ENCODE measurements at places on chromosomes 13 and 19.

DNA sequence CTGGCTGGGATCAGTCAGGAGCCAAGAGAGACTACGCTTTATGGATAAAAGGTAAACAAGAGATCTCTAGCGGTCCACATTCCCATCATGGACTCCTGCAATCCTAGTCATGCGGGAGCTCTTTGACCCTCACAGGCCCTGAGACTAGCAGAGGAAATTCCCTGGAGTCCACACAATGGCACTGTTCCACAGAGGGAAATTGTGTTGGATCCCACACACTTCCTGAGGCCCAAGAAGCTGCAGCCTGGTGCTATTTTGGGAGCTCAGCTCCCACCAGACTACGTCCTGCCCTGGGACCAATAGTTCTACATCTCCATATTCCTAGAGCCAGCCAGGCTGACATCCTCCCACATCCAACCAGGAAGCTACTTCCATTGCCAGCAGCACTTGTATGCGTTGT lies 2358.4 kb downstream of the PCDH9 start:
- DNase-seq = no peak

DNA sequence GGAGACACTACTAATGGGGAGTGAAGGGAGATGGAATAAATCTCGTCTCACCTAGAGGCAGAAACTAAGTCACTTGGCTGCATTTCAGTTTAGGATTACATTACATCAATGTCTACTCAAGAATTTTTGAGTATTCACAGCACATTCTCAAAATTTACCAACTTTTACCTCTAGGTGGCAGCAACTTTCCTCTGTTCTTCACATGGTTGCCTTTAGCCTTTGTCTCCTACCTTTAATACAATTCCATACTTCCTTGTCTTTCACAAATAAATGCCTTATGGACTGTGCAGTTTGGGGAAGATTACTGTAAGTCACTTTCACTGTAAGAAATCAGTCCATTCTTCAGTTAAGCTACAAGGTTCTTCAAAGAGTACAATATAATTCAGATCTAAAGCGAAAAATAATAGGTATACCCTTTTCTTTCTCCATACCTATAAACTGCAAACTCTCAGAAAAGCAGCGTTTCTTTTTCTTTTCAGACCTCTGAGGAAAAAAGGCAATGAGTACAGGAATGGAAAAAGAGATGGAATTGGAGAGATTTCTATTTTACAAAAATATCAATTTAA lies 379.4 kb downstream of the KLF12 start:
- DNase-seq = peak; percentile 77

DNA sequence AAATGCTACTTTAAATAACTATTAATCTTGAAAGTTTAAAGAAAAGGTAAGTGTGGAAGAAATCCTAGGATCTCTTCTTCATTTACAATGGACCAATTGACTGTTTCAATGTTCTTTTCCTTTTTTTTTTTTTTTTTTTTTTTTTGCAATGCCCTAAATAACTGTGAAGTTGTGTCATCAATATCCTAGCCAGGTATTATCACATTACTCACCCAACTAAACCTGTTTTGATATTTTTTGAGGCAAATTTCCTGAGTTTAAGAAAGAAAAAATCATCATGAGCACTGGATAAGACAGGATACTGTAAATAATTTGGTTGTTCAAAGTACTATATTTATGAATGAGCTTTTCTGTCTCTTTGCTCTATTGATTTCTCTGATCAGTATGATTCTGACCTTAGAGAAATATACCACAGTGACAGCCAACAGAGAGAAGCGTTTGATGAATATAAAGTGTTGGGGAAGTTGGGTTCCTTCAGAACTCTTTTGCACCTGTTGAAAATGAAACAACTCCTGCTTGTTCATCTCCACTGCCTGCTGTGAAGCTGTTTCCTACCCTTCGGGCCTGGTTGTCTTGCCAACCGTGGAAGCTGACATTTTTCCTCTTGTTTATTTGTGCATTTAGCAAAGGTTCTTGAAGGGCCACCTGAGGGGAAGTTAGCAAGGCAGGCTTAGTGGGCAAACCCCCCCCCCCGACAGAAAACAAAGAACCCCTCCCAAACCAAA lies 1220.5 kb upstream of the SLC10A2 start:
- DNase-seq = no peak

GRCh38 chr13:57314897-57315520 lies 148.0 kb downstream of the PRR20E start:
- DNase-seq = no peak

DNA sequence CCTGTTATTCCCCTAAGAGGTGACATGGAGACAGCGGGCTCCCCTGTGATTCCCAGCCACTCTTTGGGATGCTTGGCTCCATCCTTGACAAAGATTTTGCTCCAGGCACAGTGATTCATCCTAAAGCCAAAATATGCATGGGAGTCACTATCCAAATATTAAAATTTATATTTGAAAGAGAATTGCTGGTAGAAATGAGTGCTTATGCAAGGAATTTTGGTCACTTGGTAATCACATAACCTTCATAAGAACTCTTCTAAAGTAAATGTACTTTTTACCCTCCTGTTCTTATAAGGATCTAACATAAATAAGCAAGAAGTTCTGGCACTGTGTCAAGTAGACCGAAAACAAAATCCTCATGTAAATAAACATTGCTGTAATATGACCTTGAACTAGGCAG lies 385.8 kb downstream of the ITGBL1 start:
- peak; percentile 2 for DNase-seq

DNA sequence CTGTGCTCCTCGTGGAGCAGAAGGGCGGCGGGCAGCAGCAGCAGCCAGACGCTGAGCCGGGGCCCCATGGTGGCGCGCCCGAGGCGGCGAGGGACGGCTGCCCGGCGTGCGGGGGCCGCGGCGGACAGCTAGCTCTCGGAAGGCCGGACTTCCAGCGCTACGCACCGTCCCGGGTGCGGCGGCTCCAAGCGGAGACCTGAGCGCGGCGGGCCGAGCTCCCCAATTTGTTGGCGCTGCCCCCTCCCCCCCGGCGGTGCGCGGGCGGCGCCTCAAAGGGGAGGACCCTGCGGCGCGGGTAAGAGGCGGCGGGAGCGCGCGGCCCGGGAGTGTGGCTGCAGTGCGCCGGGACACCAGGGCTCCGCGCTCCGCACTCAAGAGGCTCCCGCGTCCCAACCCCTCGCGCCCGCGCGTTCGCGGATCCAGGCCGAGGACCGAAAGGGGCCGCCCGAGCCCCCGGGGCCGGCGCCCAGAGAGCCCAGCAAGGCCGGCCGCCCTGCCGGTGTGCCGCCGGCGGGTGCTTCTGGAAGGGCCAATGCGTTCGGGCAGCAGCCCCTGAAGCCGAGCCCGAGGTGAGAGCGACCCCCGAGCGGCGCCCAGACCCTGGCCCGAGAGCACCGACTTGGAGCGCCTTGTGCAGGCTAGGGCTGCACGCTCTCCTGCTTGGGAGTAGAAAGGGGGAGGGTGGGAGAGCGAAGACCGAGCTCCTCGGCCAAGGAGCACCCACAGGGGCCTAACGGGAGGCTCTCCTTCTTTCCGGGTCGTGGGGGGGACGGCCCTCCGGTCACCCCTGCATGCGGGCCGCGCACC lies at the start of the genes COL4A1 and COL4A2:
TSS of gene COL4A1 (minus strand) at position 198 of the 807 bp plus-strand sequence. CDS start at position 68, 130 bp downstream.
TSS of gene COL4A2 (plus strand) at position 325 of the 807 bp plus-strand sequence. CDS start 620 bp downstream, outside the sequence.
- peak; percentile 61 for DNase-seq

- DNase-seq = no peak
Observed at GRCh38 chr19:52584736-52585440, 14.8 kb downstream of the ZNF701 start.

GRCh38 chr13:32378012-32378411 lies 49.9 kb downstream of the N4BP2L1 start:
- DNase-seq = no peak

DNA sequence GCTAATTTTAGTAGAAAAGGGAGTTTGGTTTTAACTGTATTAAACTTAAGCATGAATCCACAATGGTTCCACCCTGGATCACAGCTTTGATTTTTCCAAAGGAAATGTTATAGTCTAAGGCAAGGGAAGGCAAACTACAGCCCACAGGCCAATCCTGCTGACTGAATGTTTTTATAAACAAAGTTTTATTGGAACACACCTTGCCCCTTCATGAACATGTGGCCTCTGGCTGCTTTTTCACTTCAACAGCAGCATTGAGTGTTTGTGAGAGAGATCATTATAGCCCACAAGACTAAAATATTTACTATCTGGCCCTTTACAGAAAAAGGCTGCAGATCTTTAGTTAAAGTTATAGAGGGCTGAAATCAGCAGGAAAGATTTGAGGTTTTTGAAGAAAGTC lies 198.7 kb downstream of the IRS2 start:
- DNase-seq = no peak

DNA sequence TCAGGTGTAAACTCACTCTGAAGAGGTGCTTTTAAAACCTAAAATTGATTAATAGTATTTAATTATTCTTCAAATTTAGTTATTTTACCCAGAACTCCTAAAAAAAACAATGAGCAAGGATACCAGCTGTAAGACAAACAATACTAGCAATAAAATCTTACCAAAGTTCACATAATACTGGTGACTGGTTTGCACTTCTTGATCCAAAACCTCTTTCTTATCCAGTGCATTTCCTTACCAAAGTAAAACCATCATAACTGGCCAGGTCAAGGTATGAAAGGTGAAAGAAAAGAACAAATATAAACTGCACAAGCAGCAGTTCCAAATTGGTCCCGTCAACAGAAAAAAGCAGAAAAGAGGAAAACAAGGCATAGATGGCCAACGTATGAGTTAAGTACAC lies 62.7 kb downstream of the PSPC1 start:
- DNase-seq = no peak

DNA sequence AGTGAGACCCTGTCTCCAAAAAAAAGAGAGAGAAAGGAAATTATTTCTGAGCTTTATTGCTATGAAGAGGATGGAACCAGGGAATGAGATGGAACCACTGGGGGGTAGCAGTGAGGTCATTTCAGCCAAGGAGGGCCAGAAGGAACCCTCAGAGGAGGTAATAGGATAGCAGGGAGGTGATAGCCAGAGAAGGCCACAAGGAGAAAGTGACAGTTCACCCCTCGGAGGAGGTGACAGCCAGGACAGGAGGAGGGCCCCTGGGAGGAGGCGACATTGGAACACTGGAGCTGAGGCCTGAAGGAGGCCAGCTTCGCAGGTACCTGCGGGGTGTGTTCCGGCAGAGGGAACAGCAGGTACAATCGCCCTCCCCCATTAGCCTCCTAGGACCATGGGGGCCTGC lies 675 bp upstream of the PGPEP1 start:
- DNase-seq = peak; percentile 18

GRCh38 chr19:42568006-42568405 lies 26.7 kb downstream of the CEACAM8 start:
- no peak for DNase-seq

- no peak for DNase-seq
Observed at GRCh38 chr19:35024095-35024494, 6.2 kb upstream of the SCN1B start.

DNA sequence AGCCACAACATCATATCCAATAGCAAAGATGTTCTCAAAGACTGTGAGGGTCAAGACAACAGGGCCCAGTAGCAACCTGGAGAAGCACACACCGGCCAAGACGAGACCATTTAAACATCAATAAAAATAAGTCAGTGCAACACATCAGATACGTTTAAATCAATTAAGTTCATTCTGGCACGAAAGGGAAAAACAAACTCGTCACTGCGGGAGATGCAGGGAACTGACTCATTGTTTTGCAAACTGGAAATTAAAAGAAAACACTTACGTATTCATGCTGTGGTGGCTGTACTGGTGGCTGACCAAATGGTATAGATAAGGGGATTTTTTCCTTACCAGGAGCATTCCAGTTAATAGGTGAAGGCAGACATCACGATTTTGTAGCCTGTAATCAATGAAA lies 26.3 kb upstream of the SLC15A1 start:
- no peak for DNase-seq

DNA sequence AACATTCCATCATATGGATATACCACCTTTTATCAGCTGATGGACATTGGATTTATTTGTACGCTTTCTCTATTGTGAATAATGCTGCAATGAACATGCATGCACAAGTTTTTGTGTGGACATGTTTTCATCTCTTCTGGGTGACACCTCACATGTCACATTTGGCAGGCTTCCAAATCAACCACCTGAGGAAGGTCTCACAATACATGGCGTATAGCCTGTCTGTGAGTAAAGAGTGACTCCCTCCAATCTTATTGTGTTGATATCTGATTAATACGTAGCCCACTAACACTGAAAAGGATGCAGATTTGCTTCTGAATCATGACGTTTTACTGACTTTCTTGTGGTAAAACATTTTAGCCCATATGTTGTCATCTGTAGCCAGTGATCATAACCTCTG lies 61.1 kb downstream of the SLC15A1 start:
- DNase-seq = no peak

DNA sequence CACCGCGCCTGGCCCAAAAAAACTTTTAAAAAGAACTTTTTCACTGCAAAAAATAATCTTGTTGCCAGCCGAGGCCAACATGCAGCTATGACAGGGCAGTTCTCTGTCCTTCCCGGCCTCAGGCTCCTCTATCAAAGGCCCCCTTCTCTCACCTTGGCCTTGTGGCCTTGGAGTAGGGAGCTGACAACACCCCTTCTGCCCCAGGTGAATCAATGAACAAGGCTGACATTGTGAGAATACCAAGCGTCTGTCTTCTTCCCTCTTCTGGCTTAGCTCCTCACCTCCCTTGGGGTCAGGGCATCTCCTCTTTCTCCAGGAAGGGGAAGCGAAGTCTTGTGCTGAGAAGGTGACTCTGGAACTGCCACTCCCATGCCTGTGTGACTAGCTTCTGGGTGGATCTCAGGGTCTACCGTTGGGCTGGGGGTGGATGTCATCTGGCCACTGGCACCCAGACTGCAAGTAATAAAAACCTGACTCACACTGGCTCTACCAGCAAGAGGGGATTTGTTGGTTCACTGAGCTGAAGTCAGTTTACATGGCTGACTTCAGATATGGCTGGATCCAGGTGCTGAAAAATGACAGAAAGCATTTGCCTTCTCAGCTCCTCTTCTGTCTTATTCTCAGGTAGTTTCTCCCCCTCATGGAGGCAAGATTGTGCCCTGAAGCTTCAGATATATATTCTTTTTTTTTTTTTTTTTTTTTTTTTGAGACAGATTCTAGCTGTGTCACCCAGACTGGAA lies 6.3 kb downstream of the C19orf38 start:
- no peak for DNase-seq

GRCh38 chr13:49210669-49211068 lies 9.5 kb upstream of the MLNR start:
- DNase-seq = no peak

GRCh38 chr19:3034656-3035541 lies 5.8 kb upstream of the TLE2 start:
- DNase-seq = peak; percentile 70

DNA sequence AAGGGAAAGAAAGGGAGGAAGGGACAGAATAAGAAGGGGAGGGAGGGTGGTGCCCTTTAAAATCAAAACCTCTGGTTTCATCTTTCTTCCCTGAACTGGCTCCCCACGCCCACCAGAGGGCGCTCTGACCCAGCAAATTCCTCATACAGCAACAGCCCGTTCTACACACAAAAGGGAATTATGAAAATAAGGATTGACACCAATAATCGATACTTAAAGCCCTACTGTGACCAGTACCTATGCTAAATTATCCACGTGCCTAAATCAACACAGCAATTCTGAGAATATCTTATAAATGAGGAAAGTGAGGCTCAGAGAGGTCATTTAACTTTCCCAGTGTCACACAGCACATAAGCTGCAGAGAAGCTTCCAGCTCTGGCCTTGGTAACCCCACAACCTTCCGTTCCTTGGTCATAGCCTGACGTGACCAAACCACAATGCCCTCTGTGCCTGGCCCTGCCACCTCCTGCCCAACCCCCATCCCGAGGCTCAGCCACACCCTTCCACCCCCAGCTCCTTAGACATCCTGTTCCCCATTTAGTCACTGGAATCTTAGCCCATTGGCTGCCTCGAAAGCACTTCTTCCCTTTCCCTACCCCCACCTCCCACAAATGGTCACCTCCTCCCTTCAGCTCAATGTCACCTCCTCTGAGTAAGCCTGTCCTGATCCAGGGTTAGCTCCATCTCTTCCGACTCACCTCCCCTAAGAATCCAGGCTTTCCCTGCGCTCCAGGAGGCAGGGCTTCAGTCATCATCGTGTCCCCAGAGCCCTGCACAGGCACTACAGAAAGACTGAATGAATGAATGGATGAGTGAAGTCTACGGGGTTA lies 34.2 kb upstream of the PNMA8B start:
- DNase-seq = peak; percentile 65

Measured in fibroblast of upper back skin (primary cell).